ENCODE measurements at places on chromosomes 11 and 22.

DNA sequence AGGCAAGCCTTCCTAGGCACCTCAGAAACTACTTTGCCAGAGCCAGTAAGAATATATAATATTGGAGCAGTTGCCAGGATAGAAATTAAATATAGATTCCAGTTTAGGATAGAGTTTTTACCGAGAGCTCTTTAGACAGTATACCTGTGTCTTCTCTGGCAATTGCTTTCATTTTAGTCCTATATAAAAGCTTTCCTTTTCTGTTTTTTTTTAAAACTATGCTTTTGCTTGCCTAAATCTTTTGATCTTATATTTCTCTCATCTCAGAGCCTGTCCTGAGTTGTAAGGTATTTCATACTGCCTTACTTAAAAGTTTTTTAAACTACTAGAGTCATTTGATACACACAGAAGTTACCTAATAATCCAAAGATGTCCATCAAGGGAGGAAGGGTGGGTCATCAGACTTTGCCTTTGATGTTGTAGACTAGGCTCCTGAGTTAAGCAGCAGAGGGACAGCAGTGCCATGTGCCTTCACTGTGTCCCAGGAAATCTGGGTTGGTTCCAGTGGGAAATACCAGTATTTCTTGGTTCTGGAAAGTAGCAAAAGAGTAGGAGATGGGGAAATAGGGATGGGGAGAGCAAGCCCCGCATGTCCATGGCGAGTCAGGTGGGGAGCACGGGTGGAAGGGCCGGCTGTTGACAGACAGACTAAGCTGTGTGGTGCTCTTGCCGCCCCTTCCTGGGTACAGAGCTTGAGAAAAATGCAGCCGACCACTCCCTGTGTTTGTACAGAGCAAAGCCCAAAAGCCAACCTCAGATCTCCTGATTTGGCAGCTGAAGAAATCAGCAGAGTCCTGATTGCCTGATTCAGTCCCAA, 11.2 kb downstream of the MCAM start:
- DNase-seq = no peak

GRCh38 chr11:20061776-20062175, 98.5 kb downstream of the DBX1 start:
- no peak for DNase-seq

DNA sequence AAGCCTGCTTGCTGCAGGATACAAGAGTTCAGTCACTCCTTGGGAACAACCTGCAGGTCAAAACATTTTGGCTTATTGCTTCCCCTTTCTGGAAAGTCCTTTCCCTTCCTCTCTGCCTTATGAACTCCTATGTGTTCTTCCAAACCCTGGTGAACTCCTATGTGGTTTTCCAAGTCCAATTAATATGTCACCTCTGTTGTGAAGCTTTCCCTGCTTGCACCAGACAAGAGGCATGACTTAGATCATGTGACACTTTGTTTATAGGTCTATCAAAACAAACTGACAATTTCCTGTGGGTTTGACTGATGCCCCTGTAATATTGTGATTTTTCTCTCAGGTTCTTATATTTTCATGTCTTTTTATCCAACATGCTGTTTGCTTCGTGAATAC, 64.2 kb downstream of the ENDOD1 start:
- no peak for DNase-seq

DNA sequence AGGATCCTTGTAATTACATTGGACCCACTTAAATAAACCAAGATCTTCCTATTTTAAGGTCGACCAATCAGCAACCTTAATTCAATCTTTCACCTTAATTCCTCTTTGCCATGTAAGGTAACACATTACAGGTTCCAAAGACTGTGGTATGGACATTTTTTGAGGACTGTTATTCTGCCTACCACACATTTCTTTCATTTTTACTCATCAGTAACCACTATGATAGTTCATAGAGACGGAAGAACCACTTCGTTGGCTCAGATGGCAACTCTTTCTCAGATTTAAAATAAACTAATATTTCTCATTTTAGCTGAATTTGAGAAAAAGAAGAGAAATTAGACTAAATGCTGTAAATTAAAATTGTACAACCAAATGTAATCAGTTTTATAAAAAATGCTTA, 96.3 kb downstream of the PAX6 start:
- DNase-seq = no peak

GRCh38 chr11:92302770-92303169, 78.2 kb downstream of the FAT3 start:
- no peak for DNase-seq

GRCh38 chr11:108588287-108588686, 5.3 kb downstream of the EXPH5 start:
- no peak for DNase-seq

DNA sequence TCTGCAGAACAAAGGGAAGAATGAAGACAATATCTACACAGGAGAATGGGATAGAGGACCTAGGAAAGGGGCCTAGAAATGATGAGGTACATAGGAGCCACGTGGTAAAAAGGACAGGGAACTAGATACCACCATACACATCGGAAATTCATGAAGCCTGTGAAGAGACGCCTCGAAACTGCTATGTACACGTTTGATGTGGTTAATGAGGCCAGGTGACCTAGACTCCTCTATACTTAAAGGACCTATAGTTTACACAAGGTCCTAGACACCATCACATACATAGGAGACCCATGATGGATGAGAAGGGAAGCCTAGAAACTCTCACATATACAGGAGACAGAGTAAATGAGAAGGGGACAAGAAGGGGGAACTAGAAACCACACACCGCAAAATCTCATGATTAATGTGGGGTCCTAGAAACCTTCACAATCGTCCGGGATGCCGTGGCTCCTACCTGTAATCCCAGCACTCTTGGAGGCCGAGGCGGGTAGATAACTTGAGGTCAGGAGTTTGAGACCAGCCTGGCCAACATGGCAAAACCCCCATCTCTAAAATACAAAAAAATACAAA, 23.8 kb downstream of the RHBDD3 start:
- DNase-seq = no peak

DNA sequence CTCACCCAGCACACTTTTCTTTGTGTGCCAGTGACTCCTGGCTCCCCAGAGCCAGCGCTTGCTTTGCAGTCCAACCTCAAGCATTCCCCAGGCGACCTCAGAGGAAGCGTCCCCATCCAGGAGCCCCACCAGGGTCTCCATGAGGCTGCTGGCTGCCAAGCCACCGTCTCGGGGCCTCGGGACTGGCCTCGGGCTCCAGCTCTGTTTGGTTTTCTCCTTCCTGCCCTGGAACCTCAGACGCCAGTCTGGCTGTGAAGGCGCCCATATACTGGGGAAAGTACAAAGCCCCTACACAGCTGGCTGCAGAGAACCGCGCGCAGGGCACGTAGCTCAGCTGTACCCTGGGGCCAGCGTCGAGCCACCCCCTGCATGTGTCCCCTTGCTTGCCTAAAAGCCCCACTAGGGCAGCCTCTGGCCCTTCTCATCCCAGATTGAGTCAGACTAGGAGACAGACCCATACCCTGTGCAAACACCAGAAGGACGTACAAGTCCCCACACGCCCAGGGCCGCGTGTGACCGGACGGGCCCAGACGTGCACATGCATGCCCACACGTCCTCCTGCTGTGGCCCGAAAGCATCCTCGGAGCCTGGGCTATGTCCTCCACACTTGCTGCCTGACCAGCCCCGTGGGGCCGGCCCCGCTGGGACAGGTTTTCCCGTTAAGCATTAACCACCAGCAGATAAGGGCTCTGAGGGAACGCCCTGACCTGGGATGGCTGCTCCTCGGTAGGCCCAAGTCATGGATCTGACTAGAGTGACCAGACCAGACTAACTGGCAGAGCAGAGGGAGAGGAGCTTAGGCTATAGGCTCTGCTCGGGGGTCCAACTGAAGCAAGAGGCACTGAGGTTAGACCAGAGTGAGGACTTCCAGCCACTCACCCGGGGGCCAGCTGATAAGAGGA, 4.2 kb upstream of the SYT8 start:
- DNase-seq = no peak

DNA sequence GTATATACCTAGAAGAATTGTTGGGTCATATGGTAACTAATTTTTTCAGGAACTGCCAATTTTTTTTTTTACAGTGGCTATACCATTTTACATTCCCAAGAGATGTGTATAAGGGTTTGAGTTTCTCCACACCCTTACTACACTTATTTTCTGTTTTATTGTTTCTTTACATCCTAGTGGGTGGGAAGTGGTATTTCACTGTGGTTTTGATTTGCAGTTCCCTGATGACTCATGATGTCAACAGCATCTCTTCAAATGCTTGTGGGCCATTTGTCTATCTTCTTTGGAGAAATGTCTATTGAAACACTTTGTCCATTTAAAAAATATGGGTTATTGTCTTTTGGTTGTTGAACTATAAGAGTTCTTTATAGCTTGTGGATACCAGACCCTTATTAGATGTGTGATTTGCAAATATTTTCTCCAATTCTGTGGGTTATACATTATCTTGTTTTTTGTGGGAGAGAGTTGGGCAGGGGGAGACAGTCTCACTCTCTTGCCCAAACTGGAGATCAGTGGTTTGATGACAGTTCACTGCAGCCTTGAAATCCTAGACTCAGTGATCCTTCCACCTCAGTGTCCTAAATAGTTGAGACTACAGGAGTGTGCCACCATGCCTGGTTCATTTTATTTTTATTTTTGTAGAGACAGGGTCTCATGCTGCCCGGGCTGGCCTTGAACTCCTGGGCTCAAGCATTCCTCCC, 30.3 kb upstream of the PISD start:
- no peak for DNase-seq

DNA sequence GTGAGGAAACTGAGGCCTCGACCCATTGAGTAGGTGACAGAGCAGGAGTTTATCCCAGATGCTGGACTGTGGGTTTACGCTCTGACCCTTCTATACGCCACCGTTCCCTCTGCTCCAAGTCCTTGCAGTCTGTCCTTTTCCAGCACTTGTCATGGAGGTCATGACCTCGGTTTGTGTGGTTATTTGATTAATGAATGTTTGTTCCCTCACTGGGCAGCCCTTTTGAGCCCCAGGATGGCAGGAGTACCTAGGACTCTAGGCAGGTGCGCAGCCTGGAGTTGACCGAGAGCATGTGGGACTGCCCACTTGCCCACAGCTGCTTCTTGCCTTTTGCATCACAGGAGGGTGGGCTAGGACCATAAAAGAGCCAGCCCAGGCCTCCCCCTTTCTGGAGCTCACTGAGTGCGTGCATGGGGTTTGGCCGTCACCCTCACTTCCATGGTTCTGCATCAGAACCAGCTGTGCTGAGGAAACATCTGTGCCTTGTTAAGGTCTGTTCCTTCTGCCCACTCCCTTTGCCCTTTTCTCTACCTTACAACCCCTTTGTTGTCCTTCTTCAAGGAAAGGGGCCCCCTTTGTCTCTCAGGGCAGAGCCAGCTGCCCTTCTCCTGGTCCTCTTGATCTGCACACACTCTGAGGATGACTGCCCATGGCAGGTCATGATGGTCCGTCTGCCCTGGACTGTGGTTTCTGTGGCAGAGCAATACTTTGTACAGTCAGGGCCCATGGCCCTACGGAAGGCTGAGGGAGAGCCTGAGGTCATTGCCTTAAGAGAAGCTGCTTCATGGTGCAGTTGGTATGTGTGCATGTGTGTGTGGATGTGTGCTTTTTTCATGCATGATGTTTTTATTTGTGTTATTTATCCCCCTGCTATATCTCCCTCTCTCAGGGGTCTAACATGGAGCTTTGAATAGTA, 38.2 kb downstream of the BMAL1 start:
- DNase-seq = no peak

DNA sequence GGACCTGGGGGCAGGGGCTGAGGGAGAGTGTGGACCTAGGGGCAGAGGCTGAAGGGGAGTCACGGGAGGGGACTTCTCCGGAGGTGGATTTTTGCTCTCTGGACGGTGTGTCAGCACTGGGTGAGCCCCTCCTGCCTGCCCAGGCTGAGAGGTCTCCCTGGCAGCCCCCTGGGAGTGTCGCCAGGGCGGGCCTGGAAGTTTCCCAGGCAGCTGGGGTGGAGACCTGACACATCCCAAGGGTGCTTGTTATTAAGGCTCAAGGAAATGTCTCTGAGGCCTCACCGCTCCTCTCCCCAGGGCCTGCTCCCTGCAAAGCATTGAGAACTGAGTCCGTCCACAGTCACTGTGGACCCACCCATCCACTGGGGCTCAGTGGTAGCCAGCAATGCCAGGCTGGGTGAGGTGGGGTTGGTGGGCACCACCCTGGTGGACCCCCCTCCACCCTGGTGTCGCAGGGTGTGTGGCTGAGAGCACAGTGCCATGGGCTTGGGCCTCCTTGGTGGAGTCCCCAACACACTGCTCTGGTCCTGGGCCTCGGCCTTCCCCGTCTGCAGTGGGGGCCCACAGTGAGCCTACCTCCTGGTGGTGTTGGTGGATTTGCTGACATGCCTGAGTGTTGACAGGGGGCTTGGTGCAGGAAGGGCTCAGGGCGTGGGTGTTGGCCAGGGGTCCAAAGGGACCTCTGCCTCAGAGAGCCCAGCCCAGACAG, 2.5 kb downstream of the CD81 start:
- no peak for DNase-seq

- no peak for DNase-seq
These were observed 1746.9 kb downstream of the LRRC4C start for GRCh38 chr11:39712581-39712980.

DNA sequence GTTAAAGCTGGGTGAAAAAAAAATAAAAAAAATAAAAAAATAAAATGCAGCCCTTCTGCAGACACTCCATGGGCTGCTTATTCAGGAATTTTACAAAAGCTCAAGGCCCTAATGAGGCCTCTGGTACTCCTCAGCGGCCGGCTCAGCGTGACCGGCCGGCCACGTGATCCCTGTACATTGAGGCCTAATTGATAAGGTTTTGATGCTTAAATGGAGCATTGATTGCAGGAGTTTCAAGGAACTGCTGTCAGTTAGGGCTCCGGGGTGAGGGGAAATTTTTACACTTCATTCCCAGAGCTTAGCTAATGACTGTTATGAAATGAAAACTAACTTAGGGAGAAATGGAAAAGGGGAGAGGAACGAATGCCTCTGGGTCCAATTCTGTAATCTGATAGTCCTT, 368.8 kb upstream of the KIRREL3 start:
- DNase-seq = no peak
